Activated naive CD4-positive, alpha-beta T cell (primary cell): ENCODE measurements at places on chromosomes 7 and 10.

GRCh38 chr7:31957756-31958155 is 112.5 kb downstream of the PDE1C start:
- no peak for DNase-seq

DNA sequence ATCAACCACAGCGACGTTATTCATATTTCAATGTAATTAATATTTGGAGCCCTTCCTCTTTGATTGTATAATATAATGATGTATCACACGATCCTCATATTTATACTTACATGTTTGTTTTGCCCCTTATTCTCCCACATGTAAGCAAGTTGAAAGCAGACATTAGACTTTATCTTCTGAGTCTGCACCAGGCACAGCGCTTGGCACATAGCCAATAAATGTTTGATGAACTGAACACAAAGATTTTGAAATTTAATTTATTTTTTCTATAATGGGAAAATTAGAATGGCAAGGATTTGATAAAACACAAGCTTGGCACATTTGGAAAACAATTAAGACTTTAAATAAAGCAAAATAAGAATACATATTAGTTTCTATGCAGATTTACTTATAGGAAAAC is 31.6 kb downstream of the ZFAND4 start:
- DNase-seq, result no peak

DNA sequence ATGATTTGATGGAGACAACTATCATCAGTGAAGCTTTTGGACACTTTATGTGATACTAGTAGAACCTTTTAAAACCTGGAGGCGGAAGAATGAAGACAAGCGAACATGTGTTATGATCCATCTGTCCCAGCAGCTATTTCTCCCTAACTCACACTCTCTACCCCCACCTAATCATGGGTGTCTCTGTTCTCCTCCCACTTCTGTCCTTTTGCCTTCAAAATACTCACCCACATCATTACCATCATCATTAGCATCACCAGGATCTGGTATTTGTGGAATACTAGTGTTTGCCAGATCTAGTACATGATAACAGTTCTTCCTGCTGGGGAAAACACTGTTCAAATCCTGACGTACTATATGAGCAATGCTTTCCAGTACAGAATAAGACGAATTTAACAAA is 287.7 kb downstream of the DOCK4 start:
- DNase-seq, result no peak

GRCh38 chr10:130105724-130106123 is 4.9 kb downstream of the C10orf143 start:
- DNase-seq, result no peak
